ENCODE measurements at places on chromosomes 6 and 20.

GRCh38 chr6:84685983-84686584 is 78.3 kb downstream of the TBX18 start:
- DNase-seq = no peak

DNA sequence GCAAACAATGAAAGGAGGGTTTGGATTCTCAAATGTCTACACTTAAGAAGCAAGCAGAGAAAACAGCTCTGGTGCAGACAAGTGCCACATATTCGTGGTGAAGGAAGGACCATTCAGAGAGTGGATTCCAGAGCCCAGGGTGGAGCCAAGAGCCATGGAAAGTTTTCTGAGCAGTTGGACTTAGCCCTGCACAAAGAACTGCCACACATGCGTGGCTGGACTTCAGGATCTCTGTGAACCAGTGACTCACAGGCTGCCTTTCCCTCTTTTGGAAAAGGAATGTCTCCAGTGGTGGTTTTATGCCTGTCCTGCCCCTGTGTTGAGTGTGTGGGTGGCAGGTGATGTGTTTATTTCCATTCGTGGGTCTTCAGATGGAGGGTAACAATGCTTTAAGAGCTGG is 489.5 kb downstream of the CDH26 start:
- DNase-seq = no peak

DNA sequence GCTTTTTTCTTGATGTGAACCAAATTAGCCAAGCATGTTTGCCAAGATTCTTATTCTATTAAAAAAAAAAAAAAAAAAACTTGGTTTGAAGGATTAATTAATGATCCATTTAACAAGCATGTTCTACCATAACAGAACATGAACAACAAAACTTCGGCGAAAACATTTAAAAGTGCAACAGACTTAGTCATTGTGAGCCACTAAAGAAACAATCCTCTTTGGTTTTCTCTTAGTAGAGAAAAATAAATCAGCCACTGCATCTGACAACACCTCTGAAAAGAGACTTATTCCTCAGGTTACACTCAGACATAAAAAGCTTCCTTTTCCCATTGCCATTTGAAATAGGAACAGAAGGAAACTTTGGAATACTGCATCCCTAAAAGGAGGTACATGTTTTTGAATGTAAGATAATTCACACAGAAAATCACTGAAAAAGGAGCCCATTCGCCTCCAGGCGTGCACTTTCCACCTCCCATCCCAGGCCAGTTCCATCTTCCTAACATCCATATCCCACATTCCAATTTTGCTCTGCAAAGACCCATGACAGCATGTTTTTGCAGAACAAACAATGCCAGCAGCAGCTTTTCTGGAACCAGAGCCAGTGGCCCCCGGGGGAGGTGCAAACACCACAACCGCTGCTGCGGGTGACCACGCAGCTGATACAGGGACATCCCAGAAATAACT is 79.5 kb downstream of the ZMYND8 start:
- peak; percentile 21 for DNase-seq

GRCh38 chr20:57837208-57838035 is 127.6 kb upstream of the PMEPA1 start:
- no peak for DNase-seq

- DNase-seq = no peak
Measured at GRCh38 chr6:83589076-83589475, 76.7 kb downstream of the PRSS35 start.

DNA sequence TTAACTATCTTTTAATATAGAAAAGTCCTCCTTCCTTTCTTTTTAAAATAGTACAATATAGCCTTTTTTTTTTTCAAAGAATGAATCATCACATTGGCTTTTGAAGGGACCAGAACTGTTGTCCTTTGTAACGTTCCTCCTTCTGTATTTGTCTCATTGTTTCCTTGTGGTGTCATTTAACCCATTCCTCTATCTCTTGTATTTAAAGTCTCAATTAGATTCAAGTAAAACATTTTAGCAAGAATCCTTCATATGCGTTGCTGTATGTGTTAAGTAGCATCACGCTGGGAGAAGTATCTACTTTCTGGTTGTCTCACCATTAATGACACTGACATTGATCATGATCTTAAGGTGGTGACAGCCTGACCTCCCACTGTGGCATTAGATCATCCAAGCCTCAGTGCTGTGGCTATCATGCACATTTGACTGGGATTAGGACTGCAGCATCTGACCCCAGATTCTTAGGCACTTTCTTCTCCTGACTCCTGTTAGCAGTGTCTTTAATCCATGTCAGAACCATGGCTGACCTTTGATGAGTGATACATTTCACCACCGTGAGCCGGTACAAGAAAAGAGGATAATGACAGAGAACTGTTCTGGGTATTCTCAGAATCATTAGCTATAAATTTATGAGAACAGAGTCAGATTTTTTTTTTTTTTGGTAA is 67.5 kb upstream of the TFB1M start:
- no peak for DNase-seq

DNA sequence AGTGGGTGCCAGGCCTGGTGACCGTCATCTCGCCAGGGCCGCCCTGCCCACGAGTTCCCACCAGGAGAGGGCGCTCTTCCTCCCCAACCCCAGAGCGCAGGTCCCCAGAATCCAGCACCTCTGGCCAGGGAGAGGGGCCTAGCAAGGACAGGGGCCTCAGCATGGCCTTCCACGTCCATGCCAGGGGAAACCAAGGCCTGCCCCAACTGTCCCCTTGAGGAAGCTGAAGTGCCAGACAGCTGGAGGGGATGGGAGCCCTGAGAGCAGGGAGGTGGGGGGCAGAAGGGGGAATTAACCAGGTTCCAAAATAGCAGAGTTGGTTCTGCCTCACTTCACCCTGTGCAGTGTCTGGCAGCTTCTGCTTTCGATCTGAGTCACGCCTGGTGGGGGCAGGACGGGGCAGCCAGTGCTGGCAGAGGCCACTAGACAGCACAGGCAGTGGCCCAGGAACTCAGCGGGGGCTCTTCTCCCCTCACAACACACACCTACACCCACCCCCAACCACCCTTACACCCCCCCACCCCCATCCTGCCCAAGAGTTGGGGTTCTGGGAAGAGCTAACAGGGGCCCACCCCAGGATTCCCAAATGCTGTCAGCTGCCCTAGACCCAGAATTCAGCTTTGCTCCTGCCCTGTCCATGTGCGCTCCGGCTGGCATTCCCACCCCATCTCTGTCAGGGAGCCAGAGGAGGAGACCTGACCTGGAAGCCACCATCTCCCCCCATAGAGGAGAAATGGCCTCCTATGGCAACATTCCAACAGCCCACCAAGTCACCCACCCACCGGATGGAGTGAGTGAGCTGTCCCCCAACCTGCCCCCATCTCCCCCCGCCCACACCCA is 29.2 kb downstream of the TFEB start:
- peak; percentile 33 for DNase-seq

DNA sequence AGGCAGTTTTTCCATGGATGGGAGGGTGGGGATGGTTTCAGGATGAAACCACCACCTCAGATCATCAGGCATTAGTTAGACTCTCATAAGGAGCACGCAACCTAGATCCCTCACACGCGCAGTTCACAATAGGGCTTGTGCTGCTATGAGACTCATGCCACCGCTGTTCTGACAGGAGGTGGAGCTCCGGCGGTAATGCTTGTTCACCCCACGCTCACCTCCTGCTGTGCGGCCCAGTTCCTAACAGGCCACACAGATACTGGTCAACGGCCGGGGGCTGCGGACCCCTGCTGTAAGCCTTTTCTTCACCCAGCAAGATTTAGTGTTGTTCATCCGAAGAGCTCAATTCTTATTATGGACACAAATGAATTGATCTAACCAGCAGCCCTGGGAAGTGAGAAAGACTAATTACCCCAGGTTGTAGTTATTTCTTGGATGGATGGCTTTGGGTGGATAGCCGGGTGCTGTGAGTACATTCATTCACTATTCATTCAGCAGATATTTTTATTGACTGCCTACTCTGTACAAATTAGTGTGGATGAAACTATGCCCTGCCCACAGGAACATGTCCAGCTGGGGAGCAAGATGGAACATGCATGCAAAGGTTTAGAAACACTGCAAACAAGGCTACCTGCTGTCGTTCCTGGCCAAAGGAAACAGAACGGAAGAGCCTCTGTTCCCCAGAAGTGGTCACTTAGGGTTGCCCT is 57.2 kb downstream of the RIOK1 start:
- DNase-seq = no peak

DNA sequence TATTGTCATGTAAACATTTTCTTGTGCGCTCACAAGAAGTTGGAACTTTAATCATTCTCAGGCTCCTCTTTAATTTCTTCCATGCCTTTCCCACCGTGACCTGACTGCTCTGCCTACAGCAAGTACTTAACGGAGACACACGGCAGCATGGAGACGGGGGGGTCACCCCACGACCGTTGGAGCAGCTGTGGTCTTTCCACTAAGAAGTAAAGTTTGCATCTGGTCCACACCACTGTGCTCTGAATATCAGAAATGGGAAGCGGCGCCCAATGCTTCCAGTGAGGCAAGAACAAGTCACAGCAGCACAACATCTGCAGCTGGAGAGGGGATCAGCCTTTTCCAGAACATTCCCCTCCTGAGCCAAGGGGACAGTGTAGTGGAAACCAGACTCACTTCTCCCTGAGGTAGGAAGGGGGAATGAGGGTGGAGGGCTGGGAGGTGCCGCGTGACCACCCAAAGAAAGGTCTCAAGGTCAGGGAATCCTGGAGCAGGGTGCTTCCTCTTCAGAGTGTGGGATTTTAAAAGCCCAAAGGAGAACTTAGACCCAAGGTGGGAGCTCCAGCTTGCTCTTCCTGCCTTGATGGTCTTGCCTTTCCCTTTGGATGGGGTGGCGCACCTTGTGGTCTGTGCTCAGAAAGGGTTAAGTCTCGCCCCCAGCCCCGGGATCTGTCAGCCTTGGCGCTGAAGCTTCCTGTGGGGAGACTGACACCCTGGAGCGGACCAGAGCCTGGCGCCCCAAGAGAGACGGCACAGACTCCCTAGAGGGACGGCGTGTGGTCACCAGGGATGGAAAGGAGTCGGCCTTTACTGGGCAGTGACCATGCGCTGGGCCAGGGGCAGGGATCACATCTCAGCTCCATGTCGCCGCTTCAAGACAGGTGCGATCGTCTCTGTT is 25.6 kb upstream of the SMOC2 start:
- DNase-seq = no peak

GRCh38 chr20:60901831-60902230 is 350.2 kb upstream of the CDH4 start:
- no peak for DNase-seq

DNA sequence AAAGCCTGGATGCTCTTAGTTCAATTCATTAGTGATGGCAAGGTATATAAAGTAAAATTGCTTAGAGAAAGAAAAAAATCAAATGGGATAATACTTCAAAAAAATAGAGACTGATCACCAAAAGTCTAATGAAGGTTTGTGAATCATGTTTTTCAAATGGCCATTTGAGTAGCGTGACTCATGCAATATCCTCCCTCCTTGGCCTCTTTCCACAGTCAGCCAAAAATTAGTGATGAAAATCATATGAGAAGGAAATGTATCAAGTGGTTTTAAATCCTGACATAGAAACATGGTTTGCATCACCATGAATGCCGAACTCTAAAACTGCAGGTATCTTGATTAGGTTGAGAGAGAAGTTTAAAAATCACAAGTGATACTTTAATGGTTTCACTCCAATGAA is 1.2 kb upstream of the COL19A1 start:
- no peak for DNase-seq

GRCh38 chr6:3334555-3334954 is 75.8 kb downstream of the PSMG4 start:
- DNase-seq = no peak

- DNase-seq = no peak
Measured at GRCh38 chr6:147497472-147497871, 11.0 kb upstream of the SAMD5 start.

DNA sequence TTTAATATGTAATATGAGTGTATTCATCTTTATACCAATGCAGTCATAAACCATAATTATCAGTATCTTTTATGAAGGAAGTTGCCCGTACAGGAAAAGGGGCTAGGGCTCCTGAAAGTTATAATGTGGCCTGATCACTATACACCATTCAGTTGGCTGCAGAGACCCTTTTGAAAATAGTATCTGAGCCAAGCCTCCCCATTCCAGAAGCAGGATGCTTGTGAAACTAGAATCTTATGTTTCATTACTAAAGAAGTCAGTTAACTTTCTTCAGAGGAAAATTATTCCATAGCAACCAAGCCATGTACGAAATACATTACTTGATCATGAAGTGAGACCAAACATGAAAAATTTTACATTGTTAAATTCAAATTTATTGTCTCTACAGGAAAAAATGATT is 251.5 kb upstream of the TCF21 start:
- DNase-seq = no peak

- DNase-seq = no peak
Measured at GRCh38 chr6:85134172-85134571, 315.7 kb upstream of the NT5E start.

- no peak for DNase-seq
Measured at GRCh38 chr6:105489216-105489530, 86.3 kb upstream of the PREP start.

DNA sequence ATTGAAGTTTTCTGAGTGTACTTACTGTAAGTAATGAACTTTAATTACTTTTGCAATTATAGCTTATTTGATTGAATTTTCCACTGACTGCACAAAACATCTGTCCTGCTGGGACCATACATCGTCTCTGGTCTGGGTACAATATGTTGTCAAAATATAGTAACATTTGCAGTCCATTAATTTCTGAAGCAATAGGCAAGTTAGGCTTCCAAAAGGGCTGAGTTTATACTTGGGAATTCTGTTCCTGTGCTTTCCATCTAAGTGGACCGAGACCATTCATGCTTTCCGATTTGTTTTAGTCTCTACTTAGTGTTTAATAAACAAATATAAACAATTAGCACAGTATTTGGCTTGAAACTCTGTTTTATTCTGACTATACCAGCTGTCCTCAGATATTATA is 139.3 kb downstream of the RFPL4B start:
- DNase-seq = no peak

GRCh38 chr6:95321126-95321525 is 256.2 kb upstream of the MANEA start:
- no peak for DNase-seq

DNA sequence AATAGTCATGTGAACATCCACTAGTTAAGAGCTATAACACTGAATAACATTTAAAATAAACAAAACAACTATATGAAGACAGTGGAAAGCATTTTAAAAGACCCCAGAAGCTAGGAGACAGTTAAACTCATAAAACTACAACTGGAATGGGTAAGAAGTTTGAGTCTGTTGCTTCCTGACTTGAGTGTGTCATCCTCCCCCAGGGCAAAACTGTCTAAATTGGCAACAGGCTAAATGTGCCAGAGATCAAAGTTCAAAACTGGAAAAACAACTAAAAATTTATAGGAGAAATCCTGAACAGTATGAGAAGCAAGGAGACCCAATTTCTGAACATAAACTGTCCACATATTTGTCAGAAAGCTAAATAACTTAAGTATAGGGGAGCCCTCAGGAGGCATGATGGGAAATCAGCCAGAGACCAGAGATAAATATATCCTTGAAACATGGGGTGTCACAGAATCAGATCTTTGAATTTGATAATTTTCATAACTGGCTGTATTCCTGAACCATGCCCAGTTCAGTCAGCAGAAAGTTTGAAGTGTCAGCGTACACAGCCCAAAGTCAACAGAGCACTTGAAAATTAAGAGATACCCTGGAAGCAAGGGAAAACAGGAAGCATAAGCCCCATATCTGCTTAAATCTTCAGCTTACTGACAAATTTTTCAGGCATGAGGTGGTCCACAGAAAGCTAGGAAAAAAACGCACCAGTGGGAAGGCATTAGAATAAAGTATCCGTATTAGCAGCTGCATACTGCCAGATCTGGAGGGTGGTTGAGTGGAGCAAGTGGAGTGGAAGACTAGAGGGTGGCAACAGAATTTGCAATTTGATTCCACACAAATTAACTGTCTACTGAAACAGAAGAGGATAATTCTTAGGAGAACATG is 516.1 kb upstream of the MAN1A1 start:
- DNase-seq = peak; percentile 33

Measured in T1000 (cell line).